ENCODE measurements at places on chromosomes 1 and 21.

- DNase-seq = no peak
These were observed 56.9 kb downstream of the TRABD2B start for GRCh38 chr1:47940326-47940725.

- DNase-seq = peak; percentile 60
These were observed 95.0 kb downstream of the LAMC2 start for GRCh38 chr1:183281039-183281438.

GRCh38 chr1:150544204-150544603, 5.0 kb upstream of the ADAMTSL4 start:
- DNase-seq = no peak

GRCh38 chr1:240947438-240948224, 335.7 kb upstream of the GREM2 start:
- DNase-seq = no peak

DNA sequence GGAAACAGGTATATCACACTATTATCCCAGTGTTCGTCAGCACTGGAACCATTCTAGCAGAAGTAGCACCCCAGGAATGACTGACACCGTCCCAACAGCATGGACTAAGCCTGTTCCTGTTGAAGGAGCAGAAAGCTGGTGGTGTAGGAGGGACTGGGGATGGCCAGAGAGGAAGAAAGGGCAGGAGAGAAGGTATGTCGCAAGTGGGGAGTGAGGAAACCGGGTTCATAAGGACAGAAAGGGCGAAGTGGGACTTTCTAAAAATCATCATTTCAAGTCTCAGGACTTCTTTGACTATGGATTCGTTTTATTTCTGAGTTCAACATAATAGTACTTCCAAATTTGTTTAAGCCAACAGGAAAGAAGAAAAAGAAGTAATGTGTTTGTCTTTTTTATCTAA, 19.7 kb upstream of the MX1 start:
- DNase-seq = peak; percentile 69

- DNase-seq = no peak
These were observed 5.5 kb upstream of the ELOVL1 start for GRCh38 chr1:43373066-43373940.

- DNase-seq = peak; percentile 11
These were observed 219.5 kb downstream of the TPR start for GRCh38 chr1:186155594-186155993.

DNA sequence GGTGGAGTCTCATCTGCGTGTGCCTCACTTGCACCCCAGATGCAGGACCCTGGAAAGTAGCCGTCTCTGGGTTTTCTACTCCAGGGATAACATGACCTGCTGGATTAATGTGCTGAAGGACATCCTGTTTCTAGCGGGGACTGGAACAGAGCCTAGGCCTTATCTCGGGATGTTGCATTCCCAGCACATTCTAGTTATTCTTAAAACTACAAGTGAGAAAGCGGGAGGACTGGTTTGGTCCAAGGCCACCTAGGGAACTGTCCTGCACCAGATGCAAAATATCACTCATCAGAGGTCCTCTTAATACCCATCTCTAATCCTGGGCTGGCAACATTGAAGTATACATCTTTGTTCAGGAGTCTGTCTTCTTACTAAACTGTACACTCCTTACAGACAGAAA, 179.9 kb downstream of the ZC3H11B start:
- no peak for DNase-seq

DNA sequence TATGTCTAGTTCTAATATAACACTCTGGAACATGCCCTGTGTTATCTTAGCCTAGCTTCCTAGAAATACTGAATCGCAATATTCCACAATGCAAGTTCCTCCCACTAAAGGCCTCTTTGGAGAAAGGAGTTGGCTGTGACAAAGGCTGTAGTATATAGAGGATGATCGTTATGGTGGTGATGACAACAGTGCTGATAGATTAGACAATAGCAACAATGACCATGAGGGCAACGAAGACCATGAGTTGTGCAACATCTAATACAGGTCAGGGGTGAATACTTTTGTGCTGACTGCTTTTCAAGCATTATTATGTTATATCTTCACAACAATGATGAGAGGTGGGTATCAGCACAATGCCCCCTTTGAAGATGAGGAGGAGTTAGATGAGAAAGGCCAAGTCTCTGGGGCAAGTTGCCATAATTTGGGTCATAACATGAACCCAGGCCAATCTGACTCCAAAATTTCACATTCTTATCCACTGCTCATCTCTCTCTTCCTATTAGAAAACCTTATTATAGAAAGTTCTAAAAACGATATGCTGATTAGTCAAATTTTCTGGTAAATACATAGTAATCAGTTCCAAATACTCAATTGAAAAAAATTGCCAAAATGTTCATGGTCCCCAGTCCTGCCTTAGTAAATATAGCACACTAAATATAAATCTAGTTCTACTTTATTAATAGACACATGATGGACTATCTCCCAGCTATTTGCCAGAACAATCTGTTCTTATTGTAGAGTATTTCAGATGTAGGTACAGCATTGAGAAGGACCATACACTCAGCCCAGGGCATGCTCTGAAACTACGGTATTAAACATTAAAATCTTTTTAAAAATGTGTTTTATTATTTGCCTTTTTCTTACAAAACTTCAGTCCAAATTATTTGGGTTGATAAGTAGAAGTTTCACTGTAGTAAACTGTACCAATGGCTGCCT, 37.5 kb downstream of the HIVEP3 start:
- no peak for DNase-seq

- DNase-seq = no peak
These were observed 23.9 kb downstream of the CTNNBIP1 start for GRCh38 chr1:9886092-9886742.

- DNase-seq = no peak
These were observed 1.5 kb downstream of the IVNS1ABP start for GRCh38 chr1:185315445-185316071.

GRCh38 chr1:14973773-14974172, 179.8 kb upstream of the TMEM51 start:
- no peak for DNase-seq

DNA sequence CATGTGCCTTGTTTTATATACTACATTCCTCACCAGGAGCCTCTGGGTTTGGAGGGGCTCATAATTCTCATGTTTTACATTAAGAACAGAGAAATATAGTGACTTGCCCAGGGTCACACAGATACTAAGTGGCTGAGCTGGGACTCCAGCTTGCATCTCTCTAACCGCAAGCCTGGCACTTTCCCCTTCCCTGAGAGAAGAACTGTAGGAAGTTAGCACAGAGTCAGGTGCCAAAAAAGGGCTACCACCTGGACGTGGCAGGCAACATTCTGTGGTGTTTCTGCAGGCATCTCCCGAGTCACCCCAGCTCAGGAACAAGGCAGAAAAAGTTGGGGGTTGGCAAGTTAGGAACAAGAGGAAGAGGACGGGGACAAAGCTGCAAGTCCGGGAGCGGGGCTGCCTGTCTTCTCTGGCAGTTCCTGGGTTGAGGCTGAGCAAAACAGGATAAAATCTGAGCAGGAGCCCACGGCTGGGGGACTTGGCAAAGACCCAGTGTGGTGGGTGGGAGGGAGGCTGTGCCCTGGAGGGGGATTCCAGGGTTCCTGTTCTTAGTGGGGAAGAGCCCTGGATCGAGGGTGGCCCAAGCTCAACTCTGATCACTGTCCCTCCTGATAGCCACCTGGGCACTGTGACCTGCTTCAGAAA, 9.8 kb downstream of the PLA2G5 start:
- DNase-seq = no peak

DNA sequence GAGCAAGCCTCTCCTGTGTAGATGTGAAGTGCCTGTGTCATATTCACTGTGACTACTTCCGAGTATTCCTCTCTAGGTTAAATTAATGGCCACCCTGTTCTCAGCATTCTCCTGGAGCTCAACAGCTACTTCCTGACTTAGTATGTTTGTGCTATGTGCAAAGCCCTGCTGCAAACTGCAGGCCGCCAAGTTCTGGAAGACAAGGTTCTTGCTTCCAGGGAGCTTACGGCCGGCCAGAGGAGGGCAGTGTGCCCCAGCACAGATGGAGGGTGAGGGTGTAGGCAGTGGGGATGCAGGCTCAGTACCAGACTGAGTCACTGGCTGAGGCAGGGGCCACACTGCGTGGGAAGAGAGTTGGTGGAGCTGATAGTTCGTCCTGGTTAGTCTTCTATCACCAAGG, 43.2 kb downstream of the ELK4 start:
- no peak for DNase-seq

DNA sequence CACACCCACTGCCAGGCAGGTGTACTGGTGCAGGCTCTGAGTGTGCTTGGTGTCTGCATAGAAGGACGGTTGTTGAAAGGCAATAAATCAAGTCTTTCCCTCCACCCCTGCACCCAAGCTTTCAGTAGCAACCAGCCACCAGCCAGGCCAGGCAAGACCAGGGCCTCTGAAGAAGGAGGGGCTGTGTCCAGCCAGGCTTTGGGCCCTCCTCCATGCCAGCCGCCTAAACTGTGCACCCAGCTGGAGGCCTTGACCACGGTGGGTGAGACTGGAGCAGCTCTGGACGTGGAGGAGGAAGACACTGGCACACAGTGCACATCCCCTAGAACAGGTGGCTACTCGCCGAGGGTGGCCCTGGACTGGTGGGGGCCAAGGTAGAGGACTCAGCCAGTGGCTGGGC, 4.9 kb downstream of the OLIG2 start:
- no peak for DNase-seq

DNA sequence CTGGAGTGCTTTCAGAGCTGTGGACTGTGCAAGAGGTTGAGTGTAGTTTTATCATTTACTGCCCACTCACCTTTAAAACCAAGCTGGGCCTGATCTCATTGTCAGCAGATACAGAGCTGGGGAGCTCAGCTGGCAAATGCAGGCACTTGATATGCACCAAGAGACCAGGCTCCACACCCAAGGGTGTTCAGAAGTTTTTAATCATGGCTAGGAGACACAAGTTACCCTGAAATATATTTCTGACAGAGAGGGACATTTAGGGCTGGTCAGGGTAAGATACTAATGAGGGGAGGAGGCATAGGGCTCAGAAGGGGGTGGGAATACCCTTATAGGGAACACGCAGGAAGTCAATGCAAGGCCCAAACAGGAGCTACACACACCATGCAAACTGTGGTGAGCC, 153.7 kb downstream of the ELAVL4 start:
- DNase-seq = no peak

- DNase-seq = peak; percentile 57
These were observed 133.4 kb downstream of the COP1 start for GRCh38 chr1:176073524-176074157.

DNA sequence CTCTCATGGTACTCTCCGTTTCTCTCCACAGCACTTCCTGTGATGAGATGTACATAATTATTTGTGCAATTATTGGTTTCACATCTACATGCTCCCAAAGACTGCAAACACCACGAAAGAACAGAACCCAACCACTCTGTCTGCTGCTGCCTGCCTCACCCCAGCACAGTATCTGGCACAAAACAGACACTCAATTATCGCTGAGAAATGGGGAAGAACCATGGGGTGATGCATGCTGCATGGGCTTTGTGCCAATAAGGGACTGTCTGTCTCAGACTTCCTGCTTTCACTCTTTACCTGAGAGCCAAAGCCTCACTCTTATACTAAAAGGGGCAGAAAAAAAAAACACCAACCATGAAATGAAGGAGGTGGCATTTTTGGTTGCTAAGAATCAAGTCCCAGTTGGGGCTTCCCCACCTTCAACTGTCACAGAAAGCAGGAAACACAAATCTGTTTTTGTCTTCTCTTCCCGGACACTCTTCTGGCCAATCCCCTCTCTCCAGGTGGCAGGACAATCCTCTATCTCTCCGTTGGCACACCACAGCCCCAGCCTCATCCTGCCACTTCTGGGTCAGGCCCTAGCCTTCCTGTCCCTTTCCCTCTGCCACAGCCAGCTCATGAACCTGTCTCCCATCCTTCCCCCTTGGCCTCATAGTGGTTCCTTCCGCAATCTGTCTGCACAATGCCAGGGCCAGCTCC, 82.0 kb downstream of the TGFBR3 start:
- DNase-seq = peak; percentile 72

- DNase-seq = no peak
These were observed 373.6 kb downstream of the PBX1 start for GRCh38 chr1:164932580-164932979.

DNA sequence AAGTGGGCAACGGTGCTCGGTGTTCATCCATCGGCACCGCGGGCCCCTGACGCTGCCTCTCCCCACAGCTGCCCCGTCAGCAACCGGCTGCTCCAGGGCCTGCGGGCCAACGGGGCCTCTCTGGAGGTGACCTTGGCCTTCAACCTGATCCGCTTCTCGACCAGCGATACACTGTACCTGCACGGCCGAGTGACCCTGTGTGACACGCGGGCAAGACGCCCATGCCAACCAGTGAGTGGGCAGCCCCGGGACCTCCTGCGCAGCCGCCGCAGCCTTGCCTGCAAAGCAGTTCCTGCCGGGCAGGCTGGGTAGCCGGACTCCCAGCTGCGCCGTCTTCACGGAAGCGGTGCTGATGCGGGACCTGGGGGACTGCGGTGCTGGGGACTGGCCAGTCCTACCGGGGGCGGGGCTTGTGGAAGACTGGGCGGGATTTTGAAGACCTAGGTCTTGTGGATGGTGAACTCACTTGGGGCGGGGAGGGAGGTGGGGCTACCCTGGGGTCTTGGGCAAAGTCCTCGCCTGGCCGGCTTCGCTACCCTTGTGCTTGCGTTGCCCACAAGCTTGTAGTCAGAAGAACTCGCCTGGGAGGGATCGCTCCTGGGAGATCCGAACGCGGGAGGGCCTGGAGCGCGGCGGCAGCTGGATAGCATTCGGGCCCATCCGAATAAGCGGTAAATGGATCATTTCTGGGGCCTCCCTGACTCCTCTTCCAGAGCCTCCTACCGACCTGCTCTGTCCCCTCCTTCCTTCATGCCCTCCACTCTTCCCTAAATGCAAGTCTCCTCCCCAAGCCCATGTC, 8.8 kb upstream of the CEP85 start:
- DNase-seq = peak; percentile 6

- no peak for DNase-seq
These were observed 29.1 kb downstream of the KNCN start for GRCh38 chr1:46522184-46522968.

GRCh38 chr1:217895841-217896240, 264.7 kb downstream of the SPATA17 start:
- no peak for DNase-seq

DNA sequence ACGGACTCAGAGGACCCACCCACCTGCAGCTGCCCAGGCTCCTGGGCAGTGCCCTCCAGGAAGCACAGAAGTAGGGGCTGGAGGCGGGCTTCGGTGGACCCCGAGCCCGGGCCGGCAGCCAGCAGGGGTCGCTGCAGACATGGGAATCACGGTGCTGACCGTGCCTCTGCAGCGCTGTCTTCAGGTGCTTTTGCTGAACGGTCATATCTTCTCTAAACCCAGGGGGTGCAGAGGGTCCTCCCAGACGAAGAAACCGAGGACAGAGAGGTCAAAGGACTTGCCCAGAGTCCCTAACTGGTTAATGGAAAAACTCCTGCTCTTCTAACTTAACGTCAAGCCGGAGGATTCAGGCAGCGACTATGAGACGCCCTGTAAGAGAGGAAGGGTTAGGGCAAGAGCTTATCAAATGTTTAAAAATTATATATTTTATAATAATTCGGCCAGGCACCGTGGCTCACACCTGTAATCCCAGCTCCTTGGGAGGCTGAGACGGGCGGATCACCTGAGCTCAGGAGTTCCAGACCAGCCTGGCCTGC, 21.5 kb upstream of the LEFTY2 start:
- DNase-seq = peak; percentile 41

GRCh38 chr21:27673581-27673980, 706.7 kb upstream of the ADAMTS5 start:
- DNase-seq = no peak

GRCh38 chr1:201774224-201774982, 54.6 kb upstream of the IPO9 start:
- no peak for DNase-seq
